ENCODE measurements at places on chromosomes 5 and 9.

DNA sequence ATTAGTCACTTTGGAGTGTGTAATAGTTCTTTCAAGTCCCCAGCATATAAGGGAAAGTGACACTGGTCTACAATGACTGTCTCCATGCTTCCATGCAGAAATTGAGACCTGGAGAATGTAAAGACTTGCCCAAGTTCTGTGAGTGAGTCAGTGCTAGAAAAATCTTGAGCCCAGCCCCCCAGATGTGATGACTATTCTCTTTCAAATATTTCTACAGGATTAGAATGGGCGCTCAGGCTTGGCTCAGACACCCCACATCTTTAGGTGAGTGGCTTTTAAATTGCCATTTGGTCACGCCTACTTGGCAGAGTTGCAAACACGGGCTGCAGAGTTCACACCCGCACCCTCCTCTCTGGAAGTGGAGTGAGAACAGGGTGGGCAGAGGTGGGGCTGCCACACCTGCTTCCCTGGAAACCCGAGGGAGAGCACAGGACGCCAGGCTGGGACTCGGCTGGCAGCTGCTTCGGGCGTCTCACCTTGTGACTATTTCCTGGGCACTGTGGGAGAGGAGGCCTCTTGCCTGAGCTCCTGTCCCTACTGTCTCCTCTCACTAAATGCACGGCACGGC, 37.6 kb downstream of the ROPN1L start:
- no peak for DNase-seq

DNA sequence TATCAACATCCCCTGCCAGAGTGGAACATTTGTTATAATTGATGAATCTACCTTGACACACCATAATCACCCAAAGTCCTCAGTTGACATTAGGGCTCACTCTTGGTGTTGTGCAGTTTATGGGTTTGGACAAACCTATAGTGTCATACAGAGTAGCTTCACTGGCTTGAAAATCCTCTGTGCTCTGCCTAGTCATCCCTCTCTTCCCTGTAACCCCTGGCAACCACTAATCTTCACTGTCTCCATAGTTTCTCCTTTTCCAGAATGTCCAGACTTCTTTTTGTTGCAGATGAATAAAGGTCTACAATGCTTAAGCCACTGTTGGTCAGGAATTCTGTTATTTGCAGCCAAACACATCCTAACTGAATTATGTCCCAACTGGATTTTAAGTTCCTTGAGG, 22.5 kb upstream of the SUB1 start:
- no peak for DNase-seq

- DNase-seq, result no peak
Measured at GRCh38 chr5:151570512-151571269, 20.4 kb downstream of the FAT2 start.

GRCh38 chr5:56900858-56901578, 8.4 kb upstream of the SETD9 start:
- DNase-seq, result peak; percentile 44

- DNase-seq, result no peak
Measured at GRCh38 chr9:135757356-135757755, 55.4 kb downstream of the KCNT1 start.

- no peak for DNase-seq
Measured at GRCh38 chr5:127590156-127590722, 58.6 kb upstream of the CTXN3 start.

DNA sequence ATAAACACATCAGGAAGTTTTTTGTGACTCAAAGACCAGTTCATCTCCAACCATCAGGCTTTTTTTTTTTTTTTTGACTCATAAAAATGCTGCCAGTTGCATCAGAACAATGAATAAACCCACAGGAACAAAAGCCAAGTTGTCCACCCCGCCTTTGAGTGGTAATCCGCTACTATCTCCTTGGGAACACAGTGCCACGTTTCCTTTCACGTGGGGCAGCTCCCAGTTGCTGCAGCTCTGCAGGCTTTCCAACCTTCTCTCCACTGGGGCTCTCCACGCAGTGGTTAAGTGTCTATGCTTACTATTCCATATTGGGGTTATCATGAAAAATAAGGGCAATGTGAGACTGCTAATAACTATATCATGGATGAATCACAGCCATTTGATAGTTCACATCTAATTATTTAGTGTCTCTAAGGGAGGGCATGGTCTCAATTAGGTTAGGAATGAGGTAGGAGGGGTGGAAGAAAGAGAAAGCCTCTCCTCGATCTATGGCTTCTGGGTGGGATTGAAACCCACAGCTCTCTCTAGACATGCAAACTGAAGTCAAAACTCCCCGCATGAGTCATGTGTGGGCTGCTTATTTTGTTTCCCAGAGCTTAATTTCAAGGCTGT, 55.8 kb upstream of the ACTBL2 start:
- no peak for DNase-seq

GRCh38 chr9:38393128-38393796, 760 bp downstream of the ALDH1B1 start:
- DNase-seq, result no peak

- DNase-seq, result no peak
Measured at GRCh38 chr9:82513242-82513751, 524.7 kb downstream of the SPATA31D1 start.

DNA sequence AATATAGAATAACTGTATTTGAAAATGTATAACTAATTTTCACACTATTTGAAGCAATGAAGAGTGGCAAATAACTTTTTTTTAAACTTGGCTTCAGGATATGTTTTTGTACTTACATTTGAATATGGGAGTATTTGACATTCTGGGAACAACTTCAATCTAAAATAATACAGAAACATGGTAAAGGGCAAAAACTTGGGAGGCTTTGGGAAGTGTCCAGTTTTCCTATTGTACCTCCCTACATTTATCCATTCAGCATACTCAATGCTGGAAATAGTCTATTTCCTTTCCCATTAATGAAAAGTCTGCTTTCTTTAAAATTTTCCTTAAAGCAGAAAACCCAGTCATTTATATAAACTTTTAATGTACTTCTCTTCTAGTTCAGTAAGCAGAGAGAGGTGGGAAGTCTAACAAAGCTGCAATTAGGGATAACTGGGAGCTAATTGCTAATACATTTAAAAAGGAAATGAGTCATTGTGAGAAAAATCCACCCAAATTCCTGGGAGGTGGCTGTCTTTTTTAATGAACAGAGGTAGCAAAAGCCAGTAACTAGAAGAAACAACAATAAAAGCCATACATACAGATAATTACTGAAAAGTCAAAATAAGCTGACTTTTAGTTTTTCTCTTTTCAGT, 128.8 kb downstream of the FBN2 start:
- DNase-seq, result no peak

- no peak for DNase-seq
Measured at GRCh38 chr5:159936686-159937329, 20.5 kb downstream of the ADRA1B start.

GRCh38 chr9:122656378-122656777, 1.0 kb downstream of the OR1B1 start:
- no peak for DNase-seq

DNA sequence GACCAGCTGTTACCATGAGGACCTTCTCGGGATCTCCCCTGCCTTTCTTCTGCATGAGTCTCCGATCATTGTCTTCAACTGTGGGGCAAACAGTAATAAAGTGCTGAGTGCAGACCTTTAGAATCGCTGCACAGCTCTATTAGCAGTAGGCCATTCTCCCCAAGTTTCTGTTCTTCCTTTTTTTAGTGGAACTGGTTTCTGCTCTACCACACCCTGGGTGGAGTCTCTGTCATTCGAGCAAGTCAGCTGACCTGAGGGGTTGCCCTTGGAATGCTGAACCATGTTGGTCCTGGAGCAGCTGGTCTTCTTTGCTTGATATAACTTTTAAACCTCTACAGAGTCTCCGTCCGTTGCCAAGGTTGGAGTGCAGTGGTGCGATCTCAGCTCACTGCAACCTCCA, 33.4 kb upstream of the GNPDA1 start:
- no peak for DNase-seq

- no peak for DNase-seq
Measured at GRCh38 chr9:38000332-38000731, 68.7 kb downstream of the SHB start.

DNA sequence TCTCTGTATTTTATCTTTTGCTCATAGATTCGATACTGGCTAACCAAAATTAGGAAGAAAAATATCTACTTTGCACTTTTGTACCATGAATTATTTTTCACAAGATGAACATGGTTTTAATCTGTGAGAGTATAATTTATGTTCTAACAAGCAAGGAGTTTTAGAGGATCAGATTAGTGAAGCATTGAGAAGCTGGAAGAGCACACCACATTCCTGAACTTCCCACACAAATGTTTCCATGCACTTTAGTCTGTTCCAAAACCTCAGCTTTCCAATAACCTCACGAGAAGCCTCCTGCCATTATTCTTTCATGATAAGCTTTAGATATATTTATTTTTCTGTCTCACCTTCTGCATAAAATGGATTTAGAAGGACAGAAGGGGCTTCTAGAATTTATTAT, 98.7 kb upstream of the MPDZ start:
- no peak for DNase-seq

GRCh38 chr9:91033797-91034196, 232.2 kb downstream of the SYK start:
- peak; percentile 38 for DNase-seq

DNA sequence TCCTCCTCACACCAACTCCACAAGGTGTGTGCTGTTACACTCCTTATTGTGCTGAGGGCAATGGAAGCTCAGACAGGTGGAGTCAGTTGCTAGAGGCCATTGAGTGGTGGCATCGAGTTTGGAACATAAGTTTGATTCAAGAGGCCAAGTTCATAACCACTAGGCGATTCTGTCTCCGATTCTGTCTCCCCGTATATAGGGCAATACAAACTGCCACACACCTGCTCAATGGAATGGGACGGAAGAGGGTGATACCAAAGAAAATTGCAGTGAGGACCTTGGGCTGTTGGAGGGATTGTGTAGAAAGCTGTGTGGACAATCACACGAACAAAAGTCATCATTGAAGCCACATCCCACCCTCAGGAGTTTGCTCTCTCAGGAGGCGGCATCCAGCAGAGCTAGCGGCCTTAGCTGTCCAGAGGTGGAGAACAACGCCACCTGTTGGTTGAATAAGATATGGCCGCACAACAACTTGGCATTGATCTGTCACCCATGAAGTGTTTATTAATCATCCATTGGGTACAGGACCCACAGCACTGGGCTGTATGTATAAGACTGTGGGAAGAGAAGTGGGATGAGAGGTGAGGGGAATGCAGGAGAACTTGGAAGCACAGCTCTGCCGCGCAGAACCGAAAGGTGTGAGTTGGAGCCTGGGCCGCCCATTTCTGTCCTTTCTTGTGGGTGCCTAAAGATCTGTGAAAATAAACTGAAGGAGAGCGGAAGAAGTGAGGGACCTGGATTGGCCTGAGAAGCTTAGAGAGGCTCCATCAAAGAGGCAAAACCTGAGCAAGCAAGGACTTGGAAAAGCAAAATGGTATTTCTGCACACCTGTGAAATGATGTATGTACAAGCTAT, 16.1 kb upstream of the NEUROG1 start:
- DNase-seq, result peak; percentile 18

GRCh38 chr5:172496671-172497371, 42.5 kb upstream of the SH3PXD2B start:
- no peak for DNase-seq

DNA sequence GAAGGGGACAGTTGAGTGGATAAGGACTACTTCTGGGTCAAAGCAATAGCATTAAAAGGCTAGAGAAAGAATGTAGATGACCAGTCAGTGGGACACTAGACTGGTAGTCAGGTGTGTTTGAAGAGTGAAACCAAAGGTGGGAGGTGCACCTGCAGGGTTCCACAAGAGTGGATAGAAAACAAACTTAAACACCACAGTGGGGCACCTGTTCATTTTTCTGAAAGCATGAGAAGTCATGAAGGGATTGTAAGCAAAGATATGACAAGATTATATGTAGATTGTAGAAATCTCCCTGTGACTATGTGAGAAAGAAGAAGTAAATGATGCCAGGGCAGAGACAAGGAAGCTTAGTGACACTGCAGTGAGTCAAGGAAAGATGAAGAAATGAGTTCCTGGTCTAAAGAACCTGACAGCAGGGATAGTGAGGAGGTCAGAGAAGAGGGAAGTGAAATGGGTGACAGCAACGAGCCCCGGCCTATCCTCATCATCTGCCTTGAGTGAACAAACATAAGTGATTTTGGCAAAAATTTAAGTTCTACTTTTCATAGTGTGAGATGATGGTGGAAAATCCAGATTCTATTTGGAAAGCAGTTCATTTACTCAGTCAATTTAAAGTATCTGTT, 296.9 kb downstream of the TLE4 start:
- no peak for DNase-seq

DNA sequence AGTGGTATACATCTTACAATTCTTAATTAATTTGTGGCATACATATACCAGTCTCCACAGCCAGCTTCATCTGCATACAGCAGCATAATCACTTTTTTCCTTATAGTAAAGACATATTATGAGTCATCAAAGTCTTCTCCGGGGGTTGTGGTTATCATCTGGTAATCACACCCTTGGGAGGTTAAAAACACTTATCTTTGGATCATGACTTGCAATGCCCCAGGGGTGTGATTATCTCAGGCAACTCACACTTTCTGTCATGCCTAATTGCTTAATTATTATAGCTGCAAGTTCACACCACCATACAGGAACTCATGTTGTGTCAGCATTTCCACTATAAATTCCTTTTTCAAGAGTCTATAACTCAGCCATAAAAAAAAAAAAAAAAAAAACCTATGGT, 218.4 kb downstream of the ANXA1 start:
- no peak for DNase-seq

- DNase-seq, result no peak
Measured at GRCh38 chr9:78311886-78312524, 15.1 kb downstream of the PSAT1 start.

- DNase-seq, result no peak
Measured at GRCh38 chr9:93952119-93952783, 2.9 kb downstream of the BARX1 start.

GRCh38 chr9:126383406-126384046, 56.9 kb downstream of the MVB12B start:
- DNase-seq, result no peak

DNA sequence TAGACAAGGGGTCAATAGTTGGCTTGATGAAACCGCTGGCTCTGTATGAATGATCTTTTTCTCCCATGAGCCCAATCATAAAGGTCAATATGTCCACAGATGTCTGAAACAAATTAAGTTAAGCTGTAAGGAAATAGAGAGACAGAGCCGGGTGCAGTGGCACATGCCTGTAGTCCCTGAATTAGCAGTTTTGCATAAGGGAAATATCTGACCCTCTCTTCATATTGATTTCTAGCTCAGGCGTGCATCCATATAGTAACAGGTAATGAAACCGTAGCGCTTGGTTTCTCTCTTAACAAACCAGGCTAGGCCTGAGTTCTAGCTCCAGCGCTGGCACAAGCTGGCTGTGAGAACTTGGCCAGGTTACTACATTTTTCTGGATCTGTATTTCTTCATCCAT, 118.1 kb upstream of the ERCC6L2 start:
- DNase-seq, result no peak

GRCh38 chr9:32434892-32435291, 50.4 kb downstream of the ACO1 start:
- DNase-seq, result no peak

DNA sequence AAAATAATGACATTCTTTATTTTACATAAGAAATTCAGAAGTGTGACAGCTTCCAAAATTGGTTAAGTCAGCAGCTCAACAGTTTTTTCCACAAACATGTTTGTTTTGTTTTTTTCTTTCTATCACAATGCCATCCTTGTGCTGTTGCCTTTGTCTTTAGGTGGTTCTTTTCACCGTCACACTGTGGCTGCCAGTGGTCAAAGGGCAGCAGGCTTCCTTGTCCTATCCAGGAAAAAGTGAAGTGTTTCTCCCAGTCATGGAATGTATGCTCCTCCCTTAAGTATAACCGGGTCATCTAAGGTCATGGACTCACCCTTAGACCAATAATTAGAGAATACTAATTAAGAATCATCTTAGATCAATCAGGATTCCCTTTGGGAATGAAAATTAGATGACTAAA, 87.4 kb downstream of the SREK1 start:
- no peak for DNase-seq
